ENCODE measurements at places on chromosomes 11 and 22. TPM values are rescaled to one million over a fixed set of nuclear protein-coding genes. Genes with fewer than 3 reads are reported as not detected.

- DNase-seq: no peak
These were observed 205.9 kb downstream of the CTTN start for GRCh38 chr11:70604221-70604620.

DNA sequence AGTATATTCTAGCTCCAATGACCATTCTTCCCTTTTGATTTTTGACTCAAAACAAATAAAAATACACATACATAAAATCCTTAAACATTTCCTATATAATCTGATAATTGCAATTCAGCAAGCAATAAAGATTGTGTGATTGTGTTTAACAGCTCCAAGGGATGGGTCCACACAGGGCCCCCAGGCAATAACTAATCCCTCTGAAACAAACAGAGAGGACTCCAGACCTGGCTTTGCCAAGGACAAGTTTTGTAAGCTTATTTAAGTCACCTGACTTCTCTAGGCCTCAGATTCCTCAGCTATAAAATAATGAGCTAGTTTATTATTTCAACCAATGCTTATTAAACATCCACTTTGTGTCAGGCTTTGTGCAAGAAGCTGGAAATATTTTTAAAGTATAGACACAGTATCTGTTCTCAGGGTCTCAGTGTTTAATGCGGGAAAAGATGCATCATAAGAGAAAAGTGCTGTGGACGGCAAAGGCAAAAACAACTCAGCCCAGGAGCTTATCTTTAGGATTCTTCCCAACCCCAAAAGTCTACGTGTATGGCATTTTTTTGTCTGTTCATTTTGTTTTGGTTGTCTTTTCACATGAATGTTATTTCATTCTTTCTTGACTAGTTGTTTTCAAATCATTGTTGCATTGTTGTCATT, 20.1 kb downstream of the FZD4 start:
- no peak for DNase-seq

DNA sequence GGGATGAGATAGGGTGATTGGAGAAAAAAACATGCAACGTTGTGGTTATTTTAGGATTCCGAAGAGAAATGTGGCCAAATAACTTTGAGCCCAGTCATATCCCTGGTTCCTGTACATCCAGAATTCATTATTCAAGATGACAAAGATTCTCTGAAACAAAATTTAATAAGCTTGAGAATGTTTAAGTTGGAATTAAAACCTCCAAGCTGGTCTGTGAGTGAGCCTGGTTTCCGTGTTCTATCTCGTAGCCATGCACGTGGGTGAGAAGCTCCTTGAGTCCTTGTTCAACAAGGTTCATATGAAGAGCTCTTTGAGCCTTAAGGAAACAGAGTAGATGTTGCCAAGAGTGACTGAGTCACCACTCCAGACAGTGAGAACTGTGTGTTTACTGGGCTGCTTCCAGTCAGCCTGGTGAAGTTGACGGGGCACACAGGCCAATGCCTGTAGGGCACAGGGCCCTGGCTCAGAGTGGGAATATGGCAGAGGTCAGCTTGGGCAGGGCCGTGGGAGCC, 206.5 kb downstream of the NAV2 start:
- DNase-seq: peak; percentile 82

DNA sequence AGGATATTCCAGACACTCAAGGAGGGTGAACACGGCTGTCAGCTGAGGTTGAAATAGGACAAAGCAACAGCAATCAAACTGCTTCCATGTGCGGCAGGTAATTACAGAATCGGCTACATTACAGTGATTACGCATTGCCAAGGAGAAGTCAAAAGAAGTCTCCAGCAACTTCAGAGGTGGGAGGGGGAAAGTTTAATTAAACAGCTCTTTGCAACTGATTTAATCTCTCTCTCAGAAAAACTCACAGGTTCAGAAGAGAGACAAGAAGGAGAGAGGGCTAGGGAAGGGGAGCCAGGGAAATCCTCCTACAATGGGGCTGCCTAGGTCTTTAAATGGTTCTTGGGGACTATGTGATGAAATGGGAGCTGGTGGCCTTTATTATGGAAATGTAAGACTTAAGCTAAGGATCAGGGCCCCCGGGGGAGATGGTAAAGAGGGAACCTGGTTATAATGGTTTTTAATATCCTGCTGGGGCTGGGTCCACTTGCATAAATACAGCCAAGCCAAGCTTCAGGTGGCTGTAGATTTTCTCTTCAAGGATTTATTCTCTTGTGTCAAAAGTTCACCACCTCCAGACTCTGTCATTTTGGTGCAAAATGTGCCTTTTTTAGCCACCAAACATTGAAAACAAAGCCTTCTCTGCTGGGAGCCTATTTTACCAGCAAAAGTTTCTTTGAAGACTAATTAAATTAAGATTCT, 354.7 kb upstream of the NARS2 start:
- no peak for DNase-seq

TIMP3 gene
- total RNA-seq: 0.67 TPM

GRCh38 chr22:40415531-40416266, 45.3 kb downstream of the SGSM3 start:
- no peak for DNase-seq

DNA sequence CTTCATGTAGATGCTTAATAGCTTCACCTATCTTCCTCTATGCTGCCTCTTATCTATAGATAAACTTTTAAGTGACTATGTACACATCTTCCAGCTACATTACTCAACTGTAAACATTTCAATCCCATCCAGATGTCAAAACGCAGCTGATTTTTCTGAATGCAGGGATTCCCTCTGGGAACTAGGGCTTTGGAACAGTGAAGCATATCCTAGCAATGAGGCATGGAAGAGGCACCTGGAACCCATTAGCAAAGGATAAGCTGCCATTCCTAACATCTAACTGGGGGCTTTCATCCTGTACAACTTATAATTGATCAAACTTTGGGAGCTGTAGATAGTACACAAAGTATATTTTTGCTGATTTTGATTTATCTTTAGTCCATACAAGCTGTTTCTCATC, 40.8 kb upstream of the OPCML start:
- no peak for DNase-seq

- no peak for DNase-seq
These were observed 46.6 kb downstream of the MTMR2 start for GRCh38 chr11:95877291-95877690.

- DNase-seq: no peak
These were observed 402.5 kb downstream of the TMEM135 start for GRCh38 chr11:87440076-87440770.

UBQLNL gene
- total RNA-seq: 0.72 TPM
